ENCODE measurements at places on chromosomes 7 and 10.

GRCh38 chr7:2610898-2611297 is 20.9 kb upstream of the TTYH3 start:
- DNase-seq: no peak

DNA sequence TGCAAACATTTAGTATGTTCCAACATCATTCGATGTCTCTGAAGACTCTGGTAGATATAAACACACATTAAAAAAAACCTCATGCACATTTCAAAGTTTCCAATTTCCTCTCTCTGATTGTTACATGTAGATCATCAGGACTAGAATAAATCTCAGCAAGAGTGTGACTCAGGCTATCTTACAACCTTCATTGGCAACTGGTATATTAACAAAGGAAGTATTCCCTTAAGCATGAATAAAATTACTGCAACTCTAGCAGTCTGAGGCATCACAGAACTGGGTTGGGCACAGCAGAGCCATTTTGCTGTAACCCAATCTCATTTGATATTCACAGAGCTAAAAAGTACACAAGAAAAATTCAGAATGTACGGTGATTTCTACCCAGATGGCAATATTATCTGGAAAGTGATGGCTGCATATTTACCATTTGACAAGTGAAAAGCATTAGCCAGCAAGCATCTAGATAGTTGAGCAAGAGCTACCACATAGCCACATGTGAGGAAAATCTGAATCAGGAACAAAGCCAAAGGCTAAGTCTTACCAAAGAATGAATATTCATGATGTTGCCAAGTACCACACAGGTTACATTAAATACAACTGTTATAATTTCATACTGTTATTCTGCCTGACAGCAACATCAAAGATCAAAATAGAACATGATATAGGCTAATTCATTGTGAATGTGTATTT is 232.2 kb downstream of the CRPPA start:
- no peak for DNase-seq

DNA sequence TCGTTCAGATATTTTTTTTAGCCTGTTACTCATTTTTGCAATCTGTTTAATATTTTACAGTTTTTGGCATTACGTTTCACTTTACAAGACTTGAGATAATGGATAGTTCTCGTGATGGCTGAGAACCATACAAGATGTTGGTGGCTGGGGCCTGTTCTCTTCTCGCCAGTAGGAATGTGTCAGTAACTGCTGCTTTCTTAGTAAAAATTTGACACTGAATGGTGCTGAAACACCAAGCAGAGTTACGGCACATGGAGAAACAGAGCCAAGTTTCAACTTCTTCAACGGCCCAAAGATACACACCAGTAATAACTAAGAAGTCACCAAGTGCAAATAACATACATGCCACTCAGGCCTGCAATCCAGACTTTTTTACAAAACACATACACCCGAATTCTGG is 130.4 kb downstream of the NRP1 start:
- no peak for DNase-seq

DNA sequence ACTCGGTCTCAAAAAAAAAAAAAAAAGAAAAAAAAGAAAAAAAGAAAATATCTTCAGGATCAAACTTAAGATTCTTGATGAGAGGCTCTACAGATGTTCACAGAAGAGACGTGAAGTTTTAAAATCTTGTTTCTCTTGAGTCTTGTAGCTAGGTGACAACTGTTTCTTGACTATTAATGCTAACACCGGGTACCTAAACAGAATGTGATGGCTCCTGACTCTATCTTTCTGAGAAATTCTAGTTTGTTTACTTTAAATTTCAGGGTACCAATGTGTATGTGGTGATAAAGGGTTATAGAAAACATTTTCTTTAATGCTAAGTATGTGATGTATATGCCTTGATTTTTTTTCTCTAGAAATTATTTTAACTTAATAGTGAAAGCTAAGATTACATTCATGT is 61.0 kb downstream of the DAGLB start:
- DNase-seq: no peak

DNA sequence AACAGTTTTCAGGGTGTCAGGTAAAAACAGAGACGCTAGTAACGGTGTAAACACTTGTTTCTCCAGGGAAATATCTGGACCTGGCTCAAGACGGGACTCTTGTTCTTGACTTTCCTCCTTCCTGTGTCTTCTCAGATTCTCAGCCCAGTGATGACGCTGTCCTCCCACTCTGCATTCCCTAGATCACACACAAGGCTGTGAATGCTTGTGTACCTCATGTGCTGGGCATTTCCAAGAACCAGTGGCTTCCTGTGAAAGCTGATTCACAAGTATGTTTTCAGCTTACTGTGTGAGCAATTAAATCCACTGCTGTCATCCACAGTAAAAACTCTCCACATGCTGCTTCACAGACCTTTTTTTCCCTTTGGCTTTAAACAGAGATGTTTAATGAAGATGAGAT is 193.8 kb upstream of the DPP6 start:
- DNase-seq: no peak

- no peak for DNase-seq
Measured at GRCh38 chr7:139743967-139744767, 33.6 kb downstream of the HIPK2 start.

DNA sequence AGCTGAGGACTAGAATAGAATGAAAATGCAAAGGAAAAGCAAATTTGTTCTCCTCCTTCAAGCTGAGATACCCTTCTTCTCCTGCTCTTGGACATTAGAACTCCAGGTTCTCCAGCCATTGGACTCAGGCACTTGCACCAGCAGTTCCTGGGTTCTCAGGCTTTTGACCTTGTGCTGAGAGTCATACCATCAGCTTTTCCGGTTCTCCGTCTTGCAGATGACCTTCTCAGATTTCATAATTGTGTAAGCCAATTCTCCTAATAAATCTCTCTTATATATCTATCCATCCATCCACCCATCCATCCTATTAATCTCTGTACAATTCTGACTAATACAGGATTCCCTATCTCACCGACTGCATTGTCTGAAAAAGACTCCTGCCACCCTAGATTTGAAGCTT is 108.3 kb downstream of the AHR start:
- no peak for DNase-seq

- no peak for DNase-seq
Measured at GRCh38 chr7:29043576-29043975, 85.4 kb upstream of the TRIL start.

- no peak for DNase-seq
Measured at GRCh38 chr10:132655735-132656134, 118.1 kb downstream of the INPP5A start.

Measured in NCI-H2029 treated with DMSO at 0.1 percent for 48 hours (cell line).